Stimulated activated CD8-positive, alpha-beta memory T cell treated with anti-CD3 and anti-CD28 coated beads, Interleukin-2, amount 100 ng/mL, for 1 hour (primary cell): ENCODE measurements at places on chromosomes 4 and X.

- DNase-seq = no peak
Observed at GRCh38 chr4:152488246-152488645, 47.6 kb downstream of the FBXW7 start.

DNA sequence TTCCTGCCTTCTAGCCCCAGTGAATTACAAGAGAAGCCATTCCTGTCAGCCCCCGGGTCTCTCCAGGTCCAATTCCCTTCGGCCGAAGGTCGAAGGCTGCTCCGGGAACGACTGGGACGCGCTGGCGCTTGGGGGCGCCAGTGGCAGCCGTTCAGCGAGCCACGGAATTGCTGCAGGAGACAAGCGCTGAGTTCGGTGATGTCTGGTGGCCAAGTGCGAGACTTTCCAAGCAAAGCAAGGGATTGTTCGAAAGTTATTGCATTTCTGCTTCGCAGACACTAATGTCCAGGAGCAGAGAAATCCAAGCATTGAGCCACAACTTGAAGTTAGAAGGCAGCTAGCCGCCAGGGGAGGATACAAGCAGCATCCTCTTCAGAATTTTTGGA, 1.1 kb upstream of the DKK2 start:
- no peak for DNase-seq

- no peak for DNase-seq
Observed at GRCh38 chrX:77422891-77423648, 24.1 kb upstream of the FGF16 start.

GRCh38 chr4:52051213-52051614, at the start of gene SPATA18:
SPATA18 (plus strand) TSS chr4:52051304; CDS start chr4:52051705, 401 bp downstream.
- DNase-seq = no peak

- no peak for DNase-seq
Observed at GRCh38 chr4:107689912-107690587, 30.0 kb downstream of the PAPSS1 start.

DNA sequence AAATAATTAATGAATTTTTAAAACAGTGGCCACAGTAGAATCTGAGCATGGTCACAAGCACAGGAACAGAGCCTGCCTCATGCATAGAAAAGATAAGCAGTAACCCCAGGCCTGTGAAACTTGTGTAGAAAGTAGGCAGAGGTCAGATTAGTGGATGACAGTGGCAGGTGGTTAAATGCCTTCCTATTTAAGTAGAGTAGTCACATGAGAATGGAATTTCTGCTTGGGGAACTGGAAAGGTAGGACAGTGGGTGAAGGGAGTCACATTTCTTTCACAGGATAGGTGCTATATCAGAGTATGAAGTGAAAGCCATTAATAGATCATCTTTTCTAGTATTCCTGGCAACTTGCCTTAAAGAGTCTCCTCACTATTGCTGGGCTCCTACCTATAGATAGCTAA, 34.9 kb upstream of the ASB12 start:
- DNase-seq = no peak

GRCh38 chr4:172573899-172574298, 594.7 kb upstream of the GALNT7 start:
- no peak for DNase-seq

GRCh38 chrX:155857561-155857960, 23.6 kb upstream of the VAMP7 start:
- no peak for DNase-seq

GRCh38 chrX:120697053-120697452, 67.2 kb upstream of the C1GALT1C1 start:
- no peak for DNase-seq

GRCh38 chr4:56092540-56092939, 143.8 kb downstream of the CEP135 start:
- DNase-seq = no peak

GRCh38 chr4:77451530-77451929, 154.1 kb upstream of the CXCL13 start:
- DNase-seq = no peak

GRCh38 chrX:71184803-71185495, 38.1 kb upstream of the GJB1 start:
- no peak for DNase-seq

- no peak for DNase-seq
Observed at GRCh38 chr4:3287271-3287971, 5.4 kb upstream of the RGS12 start.

- DNase-seq = no peak
Observed at GRCh38 chr4:76564123-76564915, 129.3 kb downstream of the SHROOM3 start.

- no peak for DNase-seq
Observed at GRCh38 chrX:83345298-83345697, 162.8 kb upstream of the POU3F4 start.

DNA sequence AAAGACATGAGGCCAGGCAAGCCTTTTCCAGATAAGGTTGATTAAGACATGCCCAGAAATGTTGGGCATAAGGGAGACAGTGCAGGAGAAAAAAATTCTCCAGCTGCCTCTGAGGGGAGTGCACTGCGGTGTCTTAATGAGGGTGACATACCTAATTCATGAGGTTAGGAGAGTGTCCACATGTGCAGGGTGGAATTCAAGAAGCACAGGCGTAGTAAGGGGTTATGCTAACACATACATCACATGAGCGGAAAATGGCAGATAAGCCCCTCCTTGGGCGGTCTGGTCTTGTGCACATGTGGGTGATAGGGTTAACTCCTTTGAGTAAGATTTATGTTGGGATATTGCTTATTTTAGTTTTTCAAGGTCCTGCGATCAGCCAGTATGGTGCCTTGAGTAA, 122.4 kb downstream of the PHKA2 start:
- DNase-seq = no peak

- DNase-seq = no peak
Observed at GRCh38 chr4:76200771-76201231, 12.8 kb downstream of the SCARB2 start.

DNA sequence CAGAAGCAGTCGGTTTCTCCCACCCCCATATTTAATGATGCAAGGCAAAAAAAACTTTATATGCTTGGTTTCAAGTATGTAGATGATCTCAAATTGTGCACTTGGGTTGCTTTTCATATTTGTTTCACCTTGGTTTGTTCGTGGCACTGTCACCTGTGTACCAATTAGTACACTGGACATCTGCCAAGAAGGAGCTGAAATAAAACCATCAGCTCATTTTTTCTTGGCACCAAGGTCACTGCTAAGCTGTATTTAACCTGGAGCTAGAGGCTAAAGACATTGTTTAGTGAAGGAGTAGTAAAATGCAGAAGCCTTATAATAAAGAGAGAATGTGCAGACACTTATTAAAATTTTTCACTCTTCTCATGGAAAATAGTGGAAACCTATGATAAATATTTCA, 430.8 kb downstream of the ARHGAP24 start:
- no peak for DNase-seq

GRCh38 chr4:38980903-38981676, 51.1 kb downstream of the TMEM156 start:
- DNase-seq = no peak

GRCh38 chr4:39569209-39569608, 42.0 kb upstream of the UGDH start:
- DNase-seq = no peak

DNA sequence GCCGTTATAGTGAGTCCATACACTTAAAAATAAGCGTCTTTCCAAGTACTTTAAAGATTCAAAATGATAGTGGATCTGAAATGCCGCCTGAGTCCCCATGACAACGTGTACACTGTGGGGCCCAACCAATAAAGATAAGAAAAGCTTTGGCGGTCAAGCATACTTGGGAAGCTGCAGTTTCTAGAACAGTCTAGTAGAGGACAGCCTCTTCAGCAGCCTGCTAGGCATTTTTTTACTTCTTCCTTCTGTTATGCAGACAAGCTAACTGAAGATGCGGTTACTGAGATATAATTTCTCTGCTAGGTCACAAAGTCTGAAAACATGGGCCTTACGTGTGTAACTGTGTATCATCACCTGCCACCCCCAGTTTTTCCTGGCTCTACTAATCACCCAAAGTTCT, 402 bp upstream of the UPRT start:
- DNase-seq = no peak

- no peak for DNase-seq
Observed at GRCh38 chrX:1853916-1854315, 239.1 kb downstream of the ASMT start.

- peak; percentile 14 for DNase-seq
Observed at GRCh38 chr4:110049951-110050925, 137.6 kb downstream of the EGF start.

DNA sequence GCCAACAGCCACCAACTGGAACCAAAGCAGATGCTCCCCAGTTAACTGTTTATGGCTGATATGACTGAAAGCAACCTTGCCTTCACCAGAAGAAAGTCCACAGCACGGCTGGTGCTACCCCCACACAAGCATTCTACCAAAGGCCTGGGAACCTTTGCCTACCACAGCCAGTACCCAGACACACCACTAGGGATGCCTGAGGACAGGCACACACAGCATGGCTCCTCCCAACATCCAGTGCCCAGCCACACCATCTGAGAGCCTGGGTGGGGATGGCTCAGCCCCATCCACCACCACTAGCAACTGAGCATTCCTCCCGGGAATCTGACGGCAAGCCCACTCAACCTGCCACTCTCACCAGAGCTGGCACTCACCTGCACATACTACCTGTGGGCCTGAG, 178.6 kb downstream of the SLC7A11 start:
- DNase-seq = no peak

DNA sequence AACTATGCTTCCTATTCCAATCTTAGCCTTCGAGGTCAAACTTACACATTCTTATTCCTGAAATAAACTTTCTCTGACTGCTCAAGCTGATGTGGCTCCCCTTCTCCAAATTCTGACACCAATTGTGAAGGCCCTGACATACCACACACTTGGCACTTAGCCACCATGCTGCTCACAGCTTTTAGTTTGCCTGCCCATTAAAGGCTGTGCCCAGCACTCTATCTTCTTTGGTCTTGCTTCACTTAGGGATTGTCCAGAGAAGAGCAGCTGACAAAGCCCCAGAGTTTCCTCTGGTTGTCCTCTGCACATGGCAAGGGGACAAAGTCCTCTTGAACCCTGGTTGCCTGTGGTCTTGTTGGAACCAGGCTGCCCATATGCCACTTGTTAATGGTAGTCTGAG, 126.1 kb downstream of the ARHGEF9 start:
- no peak for DNase-seq

GRCh38 chr4:165700855-165701254, 172.2 kb upstream of the TLL1 start:
- DNase-seq = no peak

- DNase-seq = no peak
Observed at GRCh38 chr4:103044183-103044582, 24.7 kb upstream of the SLC9B1 start.
